ENCODE measurements at places on chromosomes 2 and 18.

DNA sequence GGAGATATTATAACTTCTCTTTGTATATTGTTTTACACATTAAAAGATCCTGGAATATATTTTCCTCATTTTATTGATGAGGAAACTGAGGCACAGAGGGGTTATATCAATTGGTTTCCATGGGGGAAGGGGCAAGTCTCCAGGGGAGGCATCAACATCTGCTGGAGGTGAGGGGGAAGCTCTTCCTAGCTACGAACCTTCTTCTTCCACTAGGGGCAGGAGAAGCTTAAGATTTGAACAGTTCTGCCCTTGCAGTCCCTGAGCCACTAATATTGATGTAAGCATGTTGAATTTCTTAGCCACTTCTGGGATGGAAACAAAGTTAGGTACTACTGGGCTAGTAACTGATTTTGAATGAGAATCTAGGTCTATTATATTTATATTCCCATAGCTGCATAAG lies 140.1 kb upstream of the AQP4 start:
- DNase-seq = no peak

- no peak for DNase-seq
Observed at GRCh38 chr2:170029551-170029950, 148.4 kb upstream of the MYO3B start.

GRCh38 chr2:104384961-104385360 lies 469.0 kb upstream of the POU3F3 start:
- no peak for DNase-seq

GRCh38 chr2:217774232-217774631 lies 228.6 kb downstream of the TNS1 start:
- DNase-seq = no peak

- DNase-seq = no peak
Observed at GRCh38 chr2:25524507-25524906, 148.9 kb downstream of the DTNB start.

DNA sequence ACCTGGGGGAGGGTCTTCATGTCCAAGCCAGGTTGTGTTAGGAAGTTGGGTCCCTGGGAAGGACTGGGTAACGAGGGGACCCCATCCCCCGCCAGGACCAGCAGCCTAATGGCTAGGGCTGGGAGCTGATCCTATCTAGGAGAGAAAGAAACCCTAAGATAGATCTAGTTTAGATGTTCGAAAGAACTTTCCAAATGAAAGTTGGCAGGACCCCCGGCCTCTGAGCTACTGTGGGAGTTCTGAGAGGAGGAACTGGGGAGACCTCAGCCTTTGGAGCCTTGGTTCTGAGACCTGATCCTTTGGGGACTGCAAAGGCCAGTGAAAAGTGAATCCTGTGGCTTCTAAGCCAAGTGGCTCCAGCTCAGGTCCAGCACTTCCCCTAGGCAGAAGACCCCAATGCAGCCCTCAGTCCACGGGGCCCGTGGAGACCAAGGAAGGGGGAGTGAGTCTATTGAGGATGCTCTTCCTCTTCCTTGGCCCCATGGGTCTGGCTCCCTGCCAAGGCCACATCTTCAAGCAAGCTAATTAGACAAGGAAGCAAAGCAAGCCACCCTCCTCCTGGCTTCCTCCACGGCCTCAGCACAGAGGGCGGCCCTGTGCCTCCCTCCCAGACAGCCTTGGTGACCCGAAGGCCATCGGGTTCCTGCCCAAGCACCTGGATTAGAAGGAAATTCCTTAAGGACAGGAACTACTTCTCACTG lies 23.5 kb downstream of the CCT7 start:
- DNase-seq = no peak

DNA sequence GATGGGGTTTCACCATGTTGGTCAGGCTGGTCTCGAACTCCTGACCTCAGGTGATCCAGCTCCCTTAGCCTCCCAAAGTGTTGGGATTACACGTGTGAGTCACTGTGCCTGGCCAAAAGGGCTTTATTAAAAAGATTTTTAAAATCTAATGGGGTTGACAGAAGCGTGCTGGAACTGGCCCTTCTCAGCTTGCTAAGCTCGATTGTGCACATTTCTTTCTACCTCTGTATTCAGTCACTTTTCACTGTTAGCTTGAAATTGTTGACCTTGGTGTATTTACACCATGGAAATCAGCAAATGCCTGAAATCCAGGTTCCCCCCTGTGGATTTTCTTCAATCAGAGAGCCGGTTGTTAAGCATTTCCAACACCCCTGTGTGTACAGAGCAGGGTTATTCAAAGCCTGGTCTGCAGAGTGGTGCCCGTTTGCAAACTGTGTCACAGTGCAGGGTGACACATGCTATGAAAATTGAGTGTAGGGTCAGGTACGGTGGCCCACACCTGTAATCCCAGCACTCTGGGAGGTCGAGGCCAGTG lies 140.2 kb downstream of the TGIF1 start:
- DNase-seq = no peak

DNA sequence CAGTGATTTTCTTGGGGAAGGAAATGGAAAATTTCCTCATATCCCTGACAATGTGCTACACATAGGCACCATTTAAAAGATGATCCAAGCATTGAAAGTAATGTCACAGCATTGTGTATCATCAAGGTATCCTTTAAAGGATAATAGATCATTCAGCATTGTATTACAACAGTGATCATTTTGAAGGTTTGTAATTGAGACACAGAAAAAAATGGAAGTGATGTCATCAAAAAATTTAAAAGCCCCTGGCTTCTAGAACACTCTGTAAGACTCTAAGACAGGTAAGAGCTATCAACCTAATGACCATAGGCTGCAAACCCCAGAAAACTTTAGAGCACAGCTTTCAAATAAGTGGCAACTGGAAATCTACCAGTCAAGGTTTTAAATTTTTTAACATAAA lies 271.4 kb downstream of the ETAA1 start:
- DNase-seq = no peak

DNA sequence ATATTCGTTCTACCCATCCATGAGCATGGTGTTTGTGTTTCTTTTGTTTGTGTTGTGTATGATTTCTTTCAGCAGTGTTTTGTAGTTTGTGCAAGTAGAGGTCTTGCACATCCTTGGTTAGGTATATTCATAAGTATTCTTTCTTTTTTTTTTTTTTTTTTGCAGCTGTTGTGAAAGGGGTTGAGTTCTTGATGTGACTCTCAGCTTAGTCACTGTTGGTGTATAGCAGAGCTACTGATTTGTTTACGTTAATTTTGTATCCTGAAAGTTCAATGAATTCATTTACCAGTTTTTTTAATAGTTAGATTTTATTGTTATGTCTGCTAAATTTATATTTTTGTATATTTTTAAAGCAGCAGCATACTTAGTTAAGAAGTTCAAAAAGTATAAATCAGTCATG lies 834.4 kb upstream of the NRXN1 start:
- no peak for DNase-seq

DNA sequence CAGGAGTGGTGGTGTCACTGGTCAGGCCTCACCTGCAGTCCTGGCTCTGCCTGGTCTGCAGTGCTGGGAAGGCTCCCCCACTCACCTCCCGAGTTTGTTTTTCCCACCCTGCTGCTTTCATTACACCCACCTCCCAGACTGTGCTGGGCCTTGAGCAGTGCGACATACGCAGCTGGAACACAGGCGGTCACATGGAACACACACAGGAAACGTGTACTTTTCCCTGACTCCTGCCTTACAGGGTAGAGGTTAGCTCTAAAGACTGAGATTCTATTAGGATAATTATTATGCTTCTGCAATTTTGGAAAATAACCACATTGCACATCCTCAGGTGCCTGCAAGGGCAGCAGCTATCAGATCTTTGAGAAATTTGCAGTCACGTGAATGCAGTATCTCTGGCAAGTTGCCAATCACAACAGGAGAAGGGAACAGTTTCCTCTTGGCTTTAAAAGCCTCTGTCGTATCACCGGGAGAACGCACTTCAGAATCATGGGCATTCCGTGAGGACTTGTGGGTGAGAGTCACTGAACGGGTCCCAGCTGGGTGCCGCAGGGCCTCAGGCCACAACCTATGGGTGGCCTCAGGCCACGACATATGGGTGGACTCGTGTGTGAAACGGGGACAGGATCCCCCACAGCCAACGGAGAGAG lies 136.5 kb downstream of the ZNF236 start:
- DNase-seq = no peak

- peak; percentile 95 for DNase-seq
Observed at GRCh38 chr2:207334624-207335371, 169.1 kb upstream of the KLF7 start.

GRCh38 chr2:23286758-23287704 lies 97.9 kb upstream of the KLHL29 start:
- peak; percentile 92 for DNase-seq

- DNase-seq = no peak
Observed at GRCh38 chr2:164764996-164765395, 76.6 kb downstream of the COBLL1 start.

GRCh38 chr2:208571764-208572131 lies 165.2 kb downstream of the PTH2R start:
- no peak for DNase-seq

DNA sequence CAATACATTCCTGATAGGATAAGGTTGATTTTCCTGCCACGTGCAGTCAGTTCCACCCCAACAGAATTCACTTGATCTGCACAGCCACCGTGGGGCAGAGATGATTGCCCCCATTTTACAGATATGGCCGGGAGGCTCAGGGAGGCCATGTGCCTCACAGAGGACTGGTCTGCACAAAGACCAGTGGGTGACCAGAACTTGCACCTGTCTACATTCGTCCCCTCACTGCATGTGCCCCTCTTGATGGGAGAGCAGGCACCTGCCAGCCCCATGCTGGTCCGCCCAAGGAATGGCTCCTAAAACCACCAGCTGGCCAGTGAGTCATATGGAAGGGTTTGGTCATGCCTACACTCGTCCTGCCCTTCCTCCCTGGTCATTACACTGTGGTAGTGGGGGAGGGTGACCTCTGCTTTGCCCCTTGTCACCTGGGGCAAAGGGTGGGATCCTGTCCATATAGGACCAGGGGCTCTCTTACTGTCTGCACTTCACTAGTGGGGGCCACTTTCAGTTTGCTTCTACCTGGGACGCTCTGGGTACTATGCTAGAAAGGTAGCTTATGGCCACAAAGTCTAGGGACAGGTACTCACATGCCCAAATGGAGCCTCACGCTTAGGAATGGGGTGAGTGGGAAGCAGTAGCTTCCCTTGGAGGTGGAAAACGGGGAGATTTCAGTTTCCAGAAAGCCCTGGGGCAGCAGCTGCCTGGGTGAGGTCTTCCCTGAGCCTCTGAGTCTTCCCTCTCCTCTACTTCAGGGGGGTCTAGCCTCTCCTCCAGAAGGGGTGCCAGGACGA lies 14.7 kb downstream of the RRM2 start:
- DNase-seq = no peak

DNA sequence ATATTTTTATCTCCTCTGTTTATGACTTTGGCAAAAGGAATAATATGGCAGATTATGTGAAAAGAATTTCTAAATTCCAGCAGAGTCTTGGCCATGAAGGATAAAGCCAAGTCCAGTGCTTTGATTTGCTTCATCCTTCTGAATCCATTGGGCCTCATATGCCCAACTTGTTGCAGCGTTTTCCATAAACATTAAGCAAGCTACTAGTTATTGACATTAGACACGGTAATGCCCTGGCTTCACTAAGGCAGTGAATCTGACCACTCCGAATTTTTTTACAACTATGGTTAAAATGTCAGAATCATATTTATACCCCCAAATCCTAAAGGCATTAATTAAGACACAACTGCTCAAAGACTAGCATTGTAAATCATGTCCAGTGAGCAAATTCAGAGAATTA lies 79.8 kb downstream of the MAPRE2 start:
- DNase-seq = no peak

- no peak for DNase-seq
Observed at GRCh38 chr18:683531-683930, 26.1 kb downstream of the TYMS start.

DNA sequence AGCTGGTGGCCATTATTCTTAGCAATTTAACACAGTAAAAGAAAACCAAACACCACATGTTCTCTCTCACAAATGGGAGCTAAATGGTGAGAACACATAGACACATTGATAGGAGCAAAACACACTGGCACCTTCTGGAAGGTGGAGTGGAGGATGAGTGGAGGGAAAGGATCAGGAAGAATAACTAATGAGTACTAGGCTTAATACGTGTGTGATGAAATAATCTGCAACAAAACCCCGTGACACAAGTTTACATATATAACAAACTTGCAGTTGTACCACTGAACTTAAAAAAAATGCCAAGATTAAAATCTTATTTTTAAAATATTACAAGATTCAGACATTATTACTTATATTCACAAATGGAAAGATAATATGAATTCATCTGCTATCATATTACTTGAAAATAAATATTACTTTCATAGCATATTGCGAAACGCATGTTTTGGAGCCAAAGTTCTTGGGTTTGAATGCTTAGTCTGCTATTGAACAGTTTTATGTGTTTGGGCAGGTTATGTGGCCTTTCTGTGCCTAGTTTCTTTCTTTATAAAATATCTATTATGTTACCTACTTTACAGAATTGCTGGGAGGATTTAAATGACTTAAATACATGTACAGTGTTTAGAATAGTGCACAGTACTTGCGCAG lies 20.5 kb downstream of the ANKRD62 start:
- DNase-seq = no peak

- DNase-seq = no peak
Observed at GRCh38 chr2:202221873-202222272, 16.5 kb downstream of the SUMO1 start.

- peak; percentile 93 for DNase-seq
Observed at GRCh38 chr2:42132966-42133641, 36.0 kb upstream of the EML4 start.

DNA sequence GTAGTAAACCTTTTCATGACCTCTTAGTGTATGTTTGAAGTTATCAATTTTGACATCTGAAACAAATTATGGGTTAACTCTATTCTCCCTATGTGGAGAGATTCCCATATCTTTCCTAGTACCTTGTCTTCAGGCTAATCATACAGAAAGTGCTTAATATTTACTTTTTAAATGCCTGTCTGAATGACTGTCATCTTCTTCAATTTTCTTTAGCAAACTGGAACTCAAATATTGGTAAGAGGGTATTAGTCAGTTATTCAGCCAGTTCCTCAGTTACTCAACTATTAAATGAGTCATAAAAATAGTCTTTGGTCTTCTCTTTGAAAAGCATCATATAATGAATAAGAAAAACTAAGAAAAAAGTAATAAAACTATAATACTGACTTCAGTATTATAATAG lies 1038.0 kb upstream of the PIK3C3 start:
- no peak for DNase-seq

DNA sequence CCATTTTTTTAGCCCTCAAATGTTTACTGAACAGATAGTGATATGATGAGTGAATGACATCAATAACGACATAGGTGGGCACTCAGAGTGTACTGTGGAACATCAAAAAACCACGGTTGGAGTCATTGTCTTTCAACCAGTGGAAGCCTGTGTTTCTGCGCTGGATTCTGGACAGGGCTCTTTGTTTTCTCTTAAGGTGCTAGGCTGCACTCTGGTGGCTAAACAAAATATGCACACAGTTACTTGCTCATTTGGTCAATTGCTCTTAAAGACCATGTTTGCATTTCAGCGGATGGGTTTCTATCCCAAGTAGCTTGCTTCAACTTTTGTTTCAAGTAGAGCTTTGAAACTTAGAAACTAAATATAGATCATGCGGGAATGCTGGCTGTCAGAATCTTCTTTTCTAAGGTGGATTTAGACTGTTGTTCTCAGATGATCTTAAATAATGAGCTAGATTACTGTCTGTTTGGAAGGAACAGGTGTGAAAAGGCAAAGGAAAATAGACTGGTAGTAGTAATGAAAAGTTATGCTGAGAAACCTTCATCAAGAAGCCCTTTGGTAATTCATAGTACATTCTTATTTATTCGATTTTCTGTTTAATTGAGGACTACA lies 48.5 kb upstream of the LYPD6B start:
- DNase-seq = no peak
